Activated CD4-positive, alpha-beta T cell treated with anti-CD3 and anti-CD28 coated beads, Interleukin-2, amount 50 U/mL, for 24 hours (primary cell): ENCODE measurements at places on chromosomes 16 and 17.

GRCh38 chr17:43449470-43450248, 34.1 kb upstream of the DHX8 start:
- no peak for DNase-seq

GRCh38 chr16:84487358-84487757, 17.1 kb downstream of the MEAK7 start:
- no peak for DNase-seq

GRCh38 chr16:5922686-5923085, 825.1 kb upstream of the EEF2KMT start:
- DNase-seq: no peak

DNA sequence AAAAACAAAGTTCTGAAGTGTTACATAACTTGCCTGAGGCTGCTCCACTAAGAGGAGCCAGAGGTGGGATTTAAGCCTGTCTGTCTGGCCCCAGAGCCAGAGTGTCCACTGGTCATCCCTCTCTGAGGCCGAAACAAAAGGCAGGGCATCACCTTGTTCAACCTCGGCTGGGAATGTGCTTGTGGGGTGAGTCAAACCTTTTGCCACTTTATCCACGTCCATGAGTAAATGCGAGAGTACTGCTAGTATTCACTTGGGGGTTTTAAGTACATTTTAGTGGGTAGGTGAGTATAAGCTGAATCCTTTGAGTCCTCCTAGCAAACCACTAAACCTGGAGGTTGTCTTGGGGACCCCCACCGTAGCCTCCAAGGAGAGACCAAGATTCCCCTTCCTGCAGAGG, 103.5 kb downstream of the STX8 start:
- no peak for DNase-seq

GRCh38 chr16:66569131-66569530, 2.9 kb downstream of the CMTM1 start:
- no peak for DNase-seq

DNA sequence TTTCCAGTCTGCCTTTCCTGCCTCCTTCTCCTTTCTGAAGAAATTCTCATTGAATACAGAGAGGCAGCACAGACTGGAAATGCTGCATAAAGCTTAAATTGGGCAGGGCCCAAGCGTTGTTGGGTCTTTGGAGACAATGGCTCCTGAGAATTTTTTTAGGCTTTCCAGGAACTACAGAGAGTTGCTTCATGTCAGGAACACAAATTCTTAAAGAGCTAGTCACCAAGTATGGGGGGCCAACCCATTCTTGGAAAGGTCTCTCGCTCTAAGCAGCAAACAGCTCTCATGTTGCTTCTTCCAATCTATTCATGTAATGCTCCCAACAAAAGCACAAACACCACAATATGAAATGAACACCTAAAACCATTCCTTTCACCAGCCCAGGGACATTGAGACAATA, 6.9 kb downstream of the HNF1B start:
- DNase-seq: no peak
